B cell (primary cell): ENCODE measurements at places on chromosomes 5 and 9. TPM values are rescaled to one million over a fixed set of nuclear protein-coding genes. Genes with fewer than 3 reads are reported as not detected.

DNA sequence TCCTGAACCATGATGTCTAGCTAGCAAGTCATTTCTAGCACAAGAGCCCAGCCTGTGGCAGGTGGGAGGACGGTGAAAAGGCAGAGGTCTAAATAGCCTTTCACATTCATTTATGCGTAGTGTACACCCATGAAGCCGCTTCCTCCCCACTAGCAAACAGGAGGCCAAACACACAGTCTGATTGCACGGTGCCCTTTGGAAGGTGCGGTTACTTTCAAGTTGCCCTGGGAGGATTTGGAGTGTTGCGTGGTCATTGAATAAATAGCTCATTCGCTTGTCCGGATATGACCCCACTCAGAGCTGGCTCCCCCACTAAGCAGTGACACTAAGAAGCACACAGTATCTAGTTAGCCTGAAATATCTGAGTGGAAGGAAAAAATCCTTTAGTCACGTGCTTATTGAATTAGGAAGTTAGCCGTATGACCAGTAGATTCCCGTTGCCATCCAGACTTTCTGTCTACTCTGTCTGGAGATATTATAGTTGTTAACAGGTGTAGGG is 664 bp upstream of the ARSB start:
- peak; percentile 67 for DNase-seq

The CRAT gene
- polyA plus RNA-seq, result 8.0 and 9.0 TPM in 2 replicates

- DNase-seq, result no peak
These were observed 1.6 kb upstream of the THBS4 start for GRCh38 chr5:80033513-80033912.

DNA sequence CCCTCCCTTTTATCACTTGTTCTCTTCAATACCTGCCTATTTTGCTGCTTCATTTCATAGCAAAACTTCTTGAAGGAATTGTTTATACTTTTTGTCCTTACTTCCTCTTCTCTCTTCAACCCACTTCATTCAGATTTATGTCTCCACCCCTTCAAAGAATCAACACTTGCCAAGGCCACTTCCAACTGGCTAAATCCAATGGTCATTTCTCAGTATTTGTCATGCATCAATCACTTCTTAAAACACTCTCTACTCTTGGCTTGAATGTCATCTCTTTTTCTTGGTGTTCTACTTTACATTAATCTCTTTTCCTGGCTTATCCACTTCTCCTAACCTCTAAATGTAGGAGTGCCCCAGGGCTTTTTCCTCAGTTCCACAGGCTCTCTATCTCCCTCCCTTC is 8.3 kb upstream of the FCHO2 start:
- DNase-seq, result no peak

DNA sequence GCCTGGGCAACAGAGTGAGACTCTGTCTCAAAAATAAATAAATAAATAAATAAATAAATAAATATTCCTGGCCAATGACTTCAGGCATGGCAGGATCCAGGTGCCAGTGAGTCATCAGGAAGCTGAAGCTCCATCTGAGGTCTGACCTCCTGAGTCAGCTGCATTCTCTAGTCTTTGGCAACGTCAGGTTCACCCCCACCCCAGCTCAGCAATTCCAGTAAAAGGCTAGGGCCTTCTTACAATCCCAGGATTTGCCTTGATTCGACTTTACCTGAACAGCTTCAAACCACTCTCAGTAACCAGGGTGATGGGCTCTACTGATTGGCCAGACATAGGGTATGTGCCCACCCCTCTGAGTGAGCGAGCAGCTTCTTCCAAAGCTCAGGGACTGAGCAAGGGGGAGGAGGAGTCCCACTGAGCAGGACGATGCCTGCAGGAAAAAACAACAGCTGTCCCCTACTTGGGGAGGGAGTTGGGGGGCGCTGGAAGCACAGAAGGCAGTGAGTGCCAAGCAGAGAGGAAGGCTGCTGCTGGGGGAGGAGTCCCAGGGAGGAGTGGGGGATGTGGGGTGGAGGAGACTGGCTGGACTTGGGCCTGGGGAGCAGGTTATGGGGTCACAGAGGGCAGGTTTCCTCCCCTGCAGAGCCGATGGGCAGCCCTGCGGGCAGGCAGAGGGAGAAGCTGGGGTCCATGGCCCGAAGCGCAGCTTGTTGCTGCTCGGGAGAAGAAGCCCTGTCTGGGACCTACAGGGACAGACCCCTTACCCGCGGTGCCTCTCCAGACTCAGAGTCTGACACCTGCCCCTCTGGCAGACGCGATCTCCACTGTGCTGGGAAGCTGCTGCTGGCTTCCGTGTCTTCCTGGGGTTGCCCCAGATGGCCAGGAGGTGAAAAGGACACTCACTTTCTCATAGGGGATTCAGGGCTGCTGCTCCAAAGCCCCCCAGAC is 25.9 kb upstream of the UNC5A start:
- DNase-seq, result no peak

GRCh38 chr9:113623851-113624485 is 160.4 kb downstream of the RGS3 start:
- DNase-seq, result no peak

DNA sequence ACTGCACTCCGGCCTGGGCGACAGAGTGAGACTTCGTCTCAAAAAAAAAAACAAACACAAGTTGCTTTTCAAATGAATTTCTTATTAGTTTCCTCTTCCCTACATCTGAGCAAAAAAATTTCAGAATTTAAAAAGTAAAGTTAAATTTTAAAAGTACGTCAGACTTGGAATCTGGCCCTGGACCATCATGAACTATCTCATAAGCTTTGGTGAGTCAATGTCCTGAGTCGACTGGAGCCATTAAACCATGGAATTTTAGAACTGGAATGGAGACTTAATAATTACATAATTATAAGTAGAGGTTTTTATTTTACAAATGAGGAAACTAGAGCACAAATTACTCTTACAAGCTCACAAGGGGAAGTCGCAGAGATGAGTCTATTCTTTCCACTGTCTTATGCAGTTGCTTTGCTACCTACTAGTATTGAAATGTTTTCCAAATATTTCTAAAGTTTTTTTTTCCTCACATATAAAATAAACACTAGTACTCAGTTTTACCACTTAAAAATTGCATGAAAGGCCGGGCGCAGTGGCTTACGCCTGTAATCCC is 98.0 kb upstream of the ZNF608 start:
- no peak for DNase-seq

DNA sequence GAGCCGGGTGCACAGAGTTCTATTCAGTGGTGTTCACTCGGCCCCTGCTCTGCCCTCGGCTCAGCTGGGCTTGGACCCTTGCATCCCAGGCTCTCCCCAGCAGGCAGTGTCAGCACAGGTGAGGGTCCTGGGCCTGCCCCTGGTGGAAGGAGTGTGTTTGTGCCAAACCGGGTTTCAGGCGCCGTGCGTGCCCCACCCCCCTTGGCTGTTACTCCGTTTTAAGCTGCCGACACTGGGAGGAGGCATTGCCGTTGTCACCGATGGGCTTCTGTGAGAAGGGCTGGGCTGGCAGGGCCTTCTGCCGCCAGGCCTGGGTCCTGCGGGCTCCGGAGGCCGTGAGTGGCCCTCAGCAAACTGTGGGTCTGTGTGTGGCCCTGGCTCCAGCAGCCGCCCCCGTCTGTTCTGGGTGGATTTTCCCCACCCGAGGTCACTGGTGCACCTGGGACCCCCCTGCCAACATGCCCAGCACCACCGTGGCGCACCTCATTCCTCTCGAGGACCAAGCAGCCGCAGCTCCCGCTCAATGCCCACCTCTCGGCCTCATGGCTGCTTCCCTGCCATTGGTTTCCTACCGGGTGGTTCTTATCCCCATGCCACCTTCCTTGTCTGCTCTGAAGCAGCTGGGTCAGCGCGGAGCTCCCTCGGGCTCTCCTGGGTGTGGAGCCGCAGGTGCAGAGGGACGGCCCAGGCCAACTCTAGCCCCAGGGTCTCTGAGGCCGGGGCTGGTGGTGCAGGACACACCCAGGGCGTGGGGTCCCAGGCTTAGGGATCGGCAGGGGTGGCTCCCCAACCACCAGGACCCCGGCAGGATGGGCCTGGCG is 44.3 kb upstream of the EXOC3 start:
- no peak for DNase-seq

- no peak for DNase-seq
These were observed 496.3 kb upstream of the GRIA1 start for GRCh38 chr5:152994033-152994680.
